ENCODE measurements at places on chromosomes 3 and 15. TPM values are rescaled to one million over a fixed set of nuclear protein-coding genes. Genes with fewer than 3 reads are reported as not detected.

DNA sequence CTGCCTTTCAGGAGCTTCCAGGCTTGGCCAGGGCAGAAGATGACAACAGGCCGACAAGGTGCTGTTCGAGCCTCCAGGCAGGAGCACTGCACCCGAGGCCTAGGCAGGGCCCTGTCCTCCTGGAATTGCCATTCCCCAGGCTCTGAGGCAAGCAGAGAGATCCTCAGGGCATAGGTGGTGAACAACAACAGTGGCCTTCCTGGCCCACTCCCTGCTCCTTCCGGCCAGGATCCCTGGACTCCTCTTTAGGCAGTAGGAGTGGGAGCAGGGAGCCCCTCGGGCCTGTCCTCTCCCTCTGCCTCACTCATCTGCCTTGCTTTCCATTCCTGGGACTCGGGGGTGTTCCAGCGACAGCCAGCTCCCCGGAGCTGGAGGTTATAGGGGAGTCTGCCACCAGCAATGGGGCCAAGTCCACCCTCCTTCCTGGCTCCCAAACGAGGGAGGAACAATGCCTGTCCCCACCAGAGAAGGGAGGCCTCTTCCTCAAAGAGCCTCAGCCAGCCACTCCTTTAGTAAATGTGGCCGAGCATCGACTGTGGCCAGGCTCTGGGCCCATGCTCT lies 135.0 kb downstream of the NUP210 start:
- DNase-seq, result no peak

The NEK10 gene
- total RNA-seq, result 2.3 TPM

GRCh38 chr15:89904519-89904918 lies 8.2 kb downstream of the ARPIN start:
- no peak for DNase-seq

DNA sequence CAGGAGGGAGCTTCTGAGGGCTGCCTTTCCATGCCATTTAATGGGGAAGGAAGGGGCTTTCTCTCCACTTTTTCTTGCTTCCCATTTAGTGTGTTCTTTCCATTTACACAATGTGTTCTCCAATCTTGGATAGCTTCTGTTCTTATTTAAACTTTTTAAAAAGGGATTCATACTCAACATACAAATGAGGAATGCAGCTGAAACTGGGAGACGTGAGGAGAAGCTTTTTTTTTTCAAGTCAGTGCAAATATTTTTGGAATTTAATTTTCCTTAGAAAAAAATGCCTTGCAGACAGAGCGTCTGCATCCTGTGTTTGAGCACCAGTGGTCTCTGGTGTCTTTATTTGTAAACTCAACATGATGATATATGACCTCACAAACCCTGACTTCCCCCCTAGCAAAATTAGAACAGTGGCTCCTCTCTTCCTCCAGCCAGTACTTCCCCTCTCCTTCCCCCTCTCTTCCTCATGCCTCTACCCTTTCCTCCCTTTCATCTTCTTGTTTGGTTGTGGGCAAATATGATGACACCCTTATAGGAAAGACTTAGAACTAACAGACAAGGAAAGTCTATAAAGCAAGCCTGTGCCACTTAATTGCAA lies 48.1 kb upstream of the PCSK6 start:
- DNase-seq, result no peak

DNA sequence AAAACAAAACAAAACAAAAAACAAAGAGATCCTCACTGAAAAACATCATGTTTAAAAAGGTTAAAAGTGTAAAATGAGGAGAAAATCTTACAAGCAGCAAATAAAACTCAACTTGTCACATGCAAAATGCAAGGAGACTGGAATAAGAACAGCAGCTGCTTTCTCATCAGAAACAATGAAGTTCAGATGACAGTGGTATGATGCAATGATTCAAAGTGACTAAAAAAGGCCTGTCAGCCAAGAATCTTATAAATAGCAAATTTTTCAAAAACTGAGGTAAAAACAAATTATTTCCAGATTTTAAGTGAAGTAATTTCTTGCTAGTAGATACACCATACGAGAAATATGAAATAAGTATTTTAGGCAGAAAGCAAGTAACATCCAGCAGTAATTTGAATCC lies 68.6 kb upstream of the EPHA3 start:
- DNase-seq, result no peak

- DNase-seq, result no peak
Measured at GRCh38 chr3:11282250-11283138, 10.3 kb downstream of the ATG7 start.

Data from T-helper 17 cell (primary cell).